ENCODE measurements at places on chromosomes 7 and 10.

DNA sequence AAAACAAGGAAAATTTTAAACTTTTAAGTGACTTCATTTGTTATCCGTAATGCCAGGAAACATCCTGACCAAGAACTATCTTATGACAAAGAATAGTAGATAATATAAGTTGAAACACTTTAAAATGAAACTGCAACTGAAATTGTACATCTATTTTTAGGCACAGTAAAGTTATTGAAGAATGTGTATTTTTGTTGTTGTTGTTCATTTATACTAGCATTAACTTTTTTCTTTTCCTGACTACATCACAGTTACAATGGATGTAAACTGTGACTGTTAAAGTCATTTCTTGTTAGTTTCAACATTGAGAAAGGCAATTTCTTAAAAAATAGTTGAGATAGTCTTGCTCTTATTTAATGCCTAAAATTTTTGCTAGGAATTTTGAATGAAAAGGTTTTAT is 2.6 kb downstream of the CPED1 start:
- no peak for DNase-seq

- no peak for DNase-seq
These were observed 2.1 kb upstream of the FLNC start for GRCh38 chr7:128827971-128828711.

DNA sequence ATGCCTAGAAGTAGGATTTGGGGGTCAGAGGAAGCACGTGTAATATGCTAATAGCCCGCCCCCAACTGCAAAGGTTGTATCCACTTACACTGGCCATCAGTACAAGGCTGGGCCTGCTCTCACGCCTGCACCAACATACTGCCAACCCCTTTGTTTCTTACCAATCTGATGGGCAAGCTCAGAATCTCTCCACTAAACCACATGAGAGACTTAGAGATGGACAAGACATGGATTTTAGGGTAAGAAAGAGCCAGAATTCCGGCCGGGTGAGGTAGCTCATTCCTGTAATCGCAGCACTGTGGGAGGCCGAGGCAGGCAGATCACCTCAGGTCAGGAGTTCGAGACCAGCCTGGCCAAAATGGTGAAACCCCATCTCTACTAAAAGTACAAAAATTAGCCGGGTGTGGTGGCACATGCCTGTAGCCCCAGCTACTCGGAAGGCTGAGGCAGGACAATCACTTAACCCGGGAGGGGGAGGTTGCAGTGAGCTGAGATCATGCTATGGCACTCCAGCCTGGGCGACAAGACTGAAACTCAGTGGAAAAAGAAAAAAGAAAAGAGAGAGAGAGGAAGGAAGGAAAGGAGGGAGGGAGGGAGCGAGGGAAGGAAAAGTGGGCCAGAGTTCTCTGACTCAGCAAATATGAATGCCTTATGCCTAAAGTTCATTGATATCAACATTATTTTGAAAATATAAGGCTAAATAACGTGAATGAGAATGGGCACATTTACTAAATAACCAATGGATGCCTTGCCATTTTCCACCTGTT is 162.2 kb downstream of the SLIT1 start:
- DNase-seq: no peak

DNA sequence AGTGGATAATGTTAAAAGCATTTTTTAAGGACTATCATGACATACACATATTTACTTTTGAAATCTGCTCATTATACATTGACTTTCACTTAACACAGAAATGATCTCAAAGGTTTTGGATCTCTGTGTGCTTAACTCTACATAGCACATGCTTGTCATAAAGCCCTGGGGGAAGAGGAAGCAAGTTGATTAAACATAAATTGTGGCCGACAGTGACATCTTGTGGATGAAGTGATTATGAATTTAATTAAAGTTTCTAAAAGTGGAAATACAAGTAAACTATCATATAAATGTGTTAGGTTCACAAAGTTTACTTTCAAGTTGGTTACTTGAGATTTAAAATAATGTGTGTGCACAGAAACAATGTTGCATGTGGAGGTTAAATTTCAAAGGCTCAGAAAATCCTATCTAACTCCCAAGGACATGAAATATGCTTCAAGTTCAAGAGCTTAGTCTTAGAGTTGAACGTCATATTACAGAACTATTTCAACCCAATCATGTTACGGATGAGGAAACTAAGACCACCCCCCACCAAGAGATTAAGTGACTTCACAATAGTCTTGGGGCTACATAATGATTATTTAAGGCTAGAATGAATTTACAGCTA is 1247.8 kb downstream of the GATA3 start:
- DNase-seq: peak; percentile 8

DNA sequence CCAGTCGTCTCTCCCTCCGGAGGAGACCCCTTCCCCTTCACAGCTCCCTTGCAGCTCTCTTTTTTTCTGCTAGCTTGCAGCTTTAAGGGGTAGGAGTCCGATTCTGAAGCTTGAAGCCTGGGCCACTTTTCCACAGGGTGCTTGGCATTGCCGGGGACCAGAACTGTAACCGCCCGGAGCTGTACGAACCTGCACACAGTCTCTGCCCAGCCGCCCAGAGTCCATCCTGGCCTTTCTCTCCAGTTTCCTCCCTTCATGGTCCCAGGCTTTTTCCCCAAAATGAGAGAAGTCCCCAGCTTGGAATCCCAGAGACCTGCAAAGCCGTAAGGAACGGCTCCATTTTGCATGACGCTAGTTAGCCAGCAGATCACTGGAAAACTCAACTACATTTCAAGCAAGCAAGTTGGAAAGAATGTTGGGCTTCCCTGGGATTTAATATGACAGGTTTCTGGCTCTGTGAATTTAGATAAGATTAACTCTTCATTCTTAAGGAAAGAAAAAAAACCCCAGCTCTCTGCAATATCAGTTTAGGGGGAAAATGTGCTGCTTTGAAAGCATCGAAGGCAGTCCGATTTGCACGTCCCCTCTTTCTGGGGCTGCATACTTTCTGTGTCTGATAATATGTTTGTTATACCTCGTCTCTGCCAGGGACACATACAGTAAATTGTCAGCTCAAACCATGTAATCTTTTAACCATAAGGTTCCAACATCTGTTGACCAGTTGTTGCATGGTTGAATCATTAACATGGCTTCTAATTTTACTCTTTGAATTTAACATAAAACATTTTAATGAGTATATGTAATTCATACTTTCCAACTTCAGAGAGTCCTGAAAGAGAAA is 190.0 kb upstream of the LYZL2 start:
- no peak for DNase-seq

- no peak for DNase-seq
These were observed 81.7 kb downstream of the GPR85 start for GRCh38 chr7:113004726-113005454.

DNA sequence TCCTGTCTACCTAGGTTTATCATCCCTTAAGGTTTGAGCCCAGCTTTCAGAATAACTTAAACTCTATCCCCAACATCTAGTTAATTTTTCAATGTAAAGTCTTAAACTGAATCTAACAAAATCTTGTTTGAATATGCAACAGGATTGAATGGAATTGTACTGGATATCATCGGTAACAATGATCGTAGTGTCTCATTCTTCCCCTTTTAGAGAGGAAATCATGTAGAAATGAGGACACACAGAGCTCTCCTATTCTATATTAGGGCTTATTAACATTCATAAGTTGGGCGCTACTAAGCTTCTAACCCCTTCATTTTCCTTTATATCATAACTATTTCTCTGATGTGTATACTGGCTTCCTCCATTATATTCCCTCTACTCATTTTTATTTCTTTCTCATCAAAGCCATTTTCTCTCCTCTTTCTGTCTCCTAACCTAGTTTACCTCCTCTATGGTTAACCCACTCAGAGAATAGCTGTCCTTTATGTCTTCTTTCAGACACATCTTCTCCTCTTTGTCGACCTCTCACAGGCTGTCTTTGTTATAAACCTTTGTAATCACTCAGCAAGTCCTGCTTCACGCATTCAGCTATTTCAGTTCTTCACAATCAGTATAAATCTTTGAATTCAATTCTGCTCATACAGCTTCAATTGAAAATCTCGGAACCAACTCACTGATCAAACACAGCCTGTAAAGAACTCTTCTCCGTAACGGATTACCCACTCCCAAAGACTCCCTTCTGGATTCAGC is 1019.0 kb upstream of the C7orf33 start:
- no peak for DNase-seq

Data from NCI-H1105 (cell line).